Chondrocyte (in vitro differentiated cells): ENCODE measurements at places on chromosomes 4 and X. TPM values are rescaled to one million over a fixed set of nuclear protein-coding genes. Genes with fewer than 3 reads are reported as not detected.

DNA sequence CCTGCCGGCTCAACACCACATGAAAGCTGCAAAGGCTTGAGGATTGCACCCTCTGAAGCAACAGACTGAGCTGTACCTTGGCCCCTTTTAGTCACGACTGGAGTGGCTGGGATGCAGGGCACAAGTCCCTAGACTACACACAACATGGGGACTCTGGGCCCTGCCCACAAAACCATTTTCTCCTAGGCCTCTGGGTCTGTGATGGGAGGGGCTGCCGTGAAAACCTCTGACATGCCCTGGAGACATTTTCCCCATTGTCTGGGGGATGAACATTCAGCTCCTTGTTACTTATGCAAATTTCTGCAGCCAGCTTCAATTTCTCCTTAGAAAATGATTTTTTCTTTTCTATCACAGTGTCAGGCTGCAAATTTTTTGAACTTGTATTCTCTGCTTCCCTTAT, 123.5 kb upstream of the SMARCAD1 start:
- no peak for DNase-seq

DNA sequence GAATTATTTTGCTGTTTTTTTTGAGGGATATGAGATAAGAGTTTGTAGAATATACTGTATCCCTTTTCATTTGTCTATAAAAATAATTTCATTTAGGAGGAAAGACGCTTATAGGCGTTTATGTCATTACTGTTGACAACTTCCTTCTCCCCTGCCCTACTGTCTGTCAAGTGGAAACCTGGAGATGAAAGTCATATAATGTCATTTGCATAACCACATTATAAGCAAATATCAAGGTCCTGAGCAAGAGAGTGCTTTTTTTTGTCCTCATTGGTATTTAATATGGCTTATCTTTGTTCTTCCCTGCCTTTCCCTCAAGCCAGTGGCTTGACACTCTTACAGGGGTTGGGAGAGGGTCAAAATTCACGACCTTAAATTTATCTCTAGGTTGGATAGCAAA, 55.8 kb downstream of the LRP2BP start:
- DNase-seq, result no peak

DNA sequence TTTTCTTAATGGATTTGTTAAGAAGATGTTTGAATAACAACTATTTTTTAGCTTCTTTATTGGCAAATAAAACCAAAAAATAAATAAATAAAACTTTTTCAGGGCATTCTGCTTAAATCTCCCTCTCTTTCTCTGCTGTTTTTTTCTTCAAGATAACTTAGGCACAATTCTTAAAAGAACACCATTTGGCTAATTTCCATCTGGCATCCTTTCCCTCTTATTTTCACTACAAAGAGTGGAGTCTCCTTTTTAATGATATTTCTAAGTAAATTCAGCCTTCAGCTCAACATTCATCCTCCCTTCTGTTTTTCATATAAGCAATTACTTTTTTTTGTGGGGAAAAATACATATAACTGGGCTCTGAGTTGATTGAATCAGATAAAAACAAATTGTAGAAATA, 88.1 kb downstream of the PCDH7 start:
- no peak for DNase-seq

TMEM35A gene
- total RNA-seq, result 0.62 to 0.92 TPM (median 0.85 TPM) in 3 replicates

GRCh38 chr4:1639299-1639868, 44.7 kb downstream of the FAM53A start:
- no peak for DNase-seq

DNA sequence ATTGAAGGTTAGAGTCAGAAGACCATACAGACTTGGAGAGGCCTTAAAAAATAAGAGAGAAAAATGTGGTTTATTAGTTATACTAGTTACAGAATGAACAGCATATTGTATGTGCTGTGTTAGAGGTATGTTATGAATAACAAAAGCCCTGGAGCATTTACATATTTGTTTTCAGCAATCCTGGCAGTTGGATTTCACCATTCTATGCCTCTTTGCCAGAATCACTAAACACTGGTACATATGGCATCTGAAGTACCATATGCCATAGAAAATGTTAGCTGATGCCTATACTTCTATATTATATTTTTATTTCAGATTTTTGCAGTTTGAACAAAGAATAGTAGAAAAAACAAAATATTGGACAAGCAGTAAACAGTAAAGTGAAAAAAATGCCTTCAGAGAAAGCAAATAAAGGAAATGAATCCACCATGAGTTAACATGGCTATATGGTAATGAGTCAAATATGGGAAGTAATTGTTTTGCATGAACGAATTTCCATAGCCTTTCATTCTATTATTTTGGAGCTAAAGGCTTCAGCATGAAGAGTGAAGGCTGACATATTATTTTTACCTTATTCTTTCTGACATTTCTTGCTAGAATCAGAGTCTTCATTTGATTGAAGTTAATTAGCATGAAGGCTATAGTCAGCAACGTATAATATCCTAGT, 41.9 kb upstream of the PRDM8 start:
- DNase-seq, result no peak

GRCh38 chr4:122764071-122764820, 31.7 kb downstream of the BBS12 start:
- no peak for DNase-seq

TMEM150C gene
- 1.7 to 2.3 TPM (median 1.7 TPM) in 3 replicates for total RNA-seq

- no peak for DNase-seq
These were observed 76.2 kb downstream of the PRRG1 start for GRCh38 chrX:37425370-37425769.

DNA sequence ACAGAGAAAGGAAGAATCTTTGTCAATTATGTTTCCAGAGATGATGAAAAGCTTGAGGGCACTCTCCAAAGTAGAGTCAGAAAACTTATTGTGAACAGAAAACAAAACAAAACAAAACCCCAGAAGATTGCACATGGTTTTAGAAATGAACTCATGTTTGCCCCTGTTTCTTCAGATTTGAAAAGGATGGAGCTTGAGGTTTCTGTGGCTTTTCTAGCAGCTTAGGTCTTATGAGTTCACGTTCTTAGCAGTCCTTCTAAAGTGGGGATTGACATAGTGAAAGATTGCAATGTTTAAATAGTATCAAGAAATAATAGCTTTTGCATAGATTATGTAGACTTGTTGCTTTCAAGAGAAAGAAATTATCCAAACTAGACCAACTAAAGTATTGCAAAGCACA, 421.8 kb downstream of the GBA3 start:
- DNase-seq, result no peak

GRCh38 chr4:184693056-184693455, 40.8 kb downstream of the CENPU start:
- no peak for DNase-seq

SPON2 gene
- total RNA-seq, result 158 to 184 TPM (median 162 TPM) in 3 replicates

FHIP1A gene
- 1.7 to 4.8 TPM (median 1.8 TPM) in 3 replicates for total RNA-seq

- DNase-seq, result no peak
These were observed 196.5 kb upstream of the SLC7A11 start for GRCh38 chr4:138438608-138439007.

DNA sequence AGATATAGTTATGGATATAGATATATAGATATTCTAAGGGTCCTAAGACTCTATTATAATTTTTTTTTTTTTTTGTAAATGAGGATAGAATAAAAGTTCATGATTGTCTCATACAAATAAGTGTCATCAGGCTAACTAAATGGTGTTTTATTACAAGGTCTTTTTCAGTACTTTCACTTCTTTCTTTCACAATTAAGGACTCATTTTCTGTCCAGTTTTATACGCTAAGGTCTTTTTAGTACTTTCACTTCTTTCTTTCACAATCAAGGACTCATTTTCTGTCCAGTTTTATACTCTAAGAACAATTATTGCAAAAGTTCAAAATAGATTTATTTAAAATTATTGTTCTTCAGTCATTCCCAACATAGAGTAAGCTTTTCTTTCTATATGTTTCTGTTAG, 32.7 kb downstream of the RUFY3 start:
- DNase-seq, result no peak

DNA sequence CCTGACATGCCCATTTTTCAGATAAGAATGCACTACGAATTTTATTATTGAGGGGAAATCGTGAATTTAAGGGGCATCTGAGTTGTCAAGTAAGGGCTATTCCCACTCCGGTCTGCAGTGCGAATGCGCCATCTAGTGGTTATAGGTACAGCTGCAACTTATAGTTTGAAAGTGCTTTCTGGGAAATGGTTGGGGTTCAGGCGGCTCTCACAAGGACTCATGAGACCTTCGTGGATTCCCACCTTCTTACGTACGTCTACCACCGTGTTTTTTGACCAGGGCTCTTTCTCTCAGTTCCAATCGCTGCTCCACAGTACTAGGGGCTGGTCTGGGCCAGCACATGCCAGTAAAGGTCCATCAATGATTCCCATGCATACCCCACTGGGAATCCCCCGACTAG, 12.3 kb downstream of the MSL3 start:
- no peak for DNase-seq

DNA sequence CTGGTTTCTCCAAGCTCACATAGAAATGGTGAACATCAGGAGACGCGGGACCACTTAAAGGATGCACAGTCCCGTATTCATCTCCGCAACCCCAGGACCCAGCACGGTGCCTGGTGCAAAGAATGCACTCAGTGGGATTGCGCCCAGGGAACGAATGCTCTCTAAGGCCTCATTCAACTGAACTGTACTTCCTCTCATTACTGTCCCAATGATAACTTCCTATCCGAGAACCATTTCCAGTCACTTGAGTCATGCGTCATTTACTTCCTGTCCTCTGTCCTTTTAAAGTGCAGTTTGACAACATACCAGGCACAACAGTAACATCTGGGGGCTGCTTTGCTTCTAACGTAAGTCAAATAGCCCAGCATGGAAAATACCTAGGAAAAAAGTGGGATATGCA, 75.7 kb downstream of the RBM47 start:
- DNase-seq, result no peak

DNA sequence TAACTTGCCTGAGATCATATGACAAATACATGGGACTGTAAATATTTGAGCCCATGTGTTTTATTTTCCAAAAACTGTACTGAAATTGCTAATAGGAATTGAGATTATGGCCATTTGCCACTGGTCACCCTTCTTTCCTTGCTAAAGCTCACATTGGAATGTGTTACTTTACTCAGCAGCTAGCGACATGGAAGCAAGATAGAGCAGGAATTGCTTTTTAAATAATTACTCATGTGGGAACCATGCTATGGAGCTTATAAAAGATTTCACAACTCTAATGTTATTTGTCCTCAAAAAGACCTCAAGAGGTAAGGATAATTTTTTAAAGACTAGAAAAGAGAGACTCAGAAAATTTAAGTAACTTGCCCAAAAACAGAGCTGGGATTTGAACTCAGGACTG, 48.8 kb upstream of the AFAP1 start:
- no peak for DNase-seq
